Dermis microvascular lymphatic vessel endothelial cell (primary cell): ENCODE measurements at places on chromosomes 16 and 17.

GRCh38 chr16:70730031-70730430 lies 44.2 kb upstream of the MTSS2 start:
- DNase-seq, result no peak

DNA sequence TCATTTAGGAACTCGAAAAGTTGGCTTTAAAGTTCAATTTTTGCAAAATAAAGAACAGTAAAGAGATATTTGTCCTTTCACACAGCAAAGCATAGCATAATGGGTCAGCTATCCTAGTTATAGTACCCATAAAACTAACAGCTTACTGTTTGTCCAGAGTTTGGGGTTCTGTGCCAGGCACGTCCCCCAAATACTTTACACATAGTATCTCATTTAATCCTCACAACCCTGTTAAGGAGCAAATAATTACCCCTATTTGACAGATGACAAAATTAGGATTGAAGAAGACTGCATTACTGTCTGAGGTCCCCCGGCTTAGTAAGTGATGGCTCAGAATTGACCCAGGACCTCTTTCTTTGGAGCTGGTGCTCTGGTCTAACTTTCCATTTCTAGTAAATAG lies 52.6 kb downstream of the MYO1D start:
- no peak for DNase-seq

GRCh38 chr16:4682616-4683254 lies 10.6 kb upstream of the NUDT16L1 start:
- DNase-seq, result peak; percentile 28

GRCh38 chr16:84055801-84056634 lies 13.4 kb upstream of the SLC38A8 start:
- no peak for DNase-seq

DNA sequence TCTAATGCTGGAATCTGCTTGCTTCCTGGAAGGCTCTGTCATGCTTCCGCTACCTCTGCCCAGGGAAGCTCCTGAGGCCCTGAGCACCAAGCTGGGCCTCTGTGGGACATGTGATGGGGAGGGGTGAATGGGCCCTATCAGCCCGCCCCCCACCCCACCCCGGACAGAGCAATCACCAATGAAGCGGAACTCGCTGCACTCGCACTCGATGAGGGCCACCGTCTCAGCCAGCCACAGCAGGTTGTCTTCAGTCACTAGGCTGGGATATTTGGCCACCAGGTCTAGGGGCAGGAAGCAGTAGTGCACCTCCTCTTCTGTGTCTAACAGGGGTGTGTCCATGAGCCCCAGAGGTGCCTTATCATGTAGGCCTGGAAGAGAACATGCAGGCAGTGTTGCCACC lies 23.6 kb downstream of the KCTD19 start:
- no peak for DNase-seq

- no peak for DNase-seq
Measured at GRCh38 chr17:57419940-57420550, 163.7 kb downstream of the MSI2 start.

DNA sequence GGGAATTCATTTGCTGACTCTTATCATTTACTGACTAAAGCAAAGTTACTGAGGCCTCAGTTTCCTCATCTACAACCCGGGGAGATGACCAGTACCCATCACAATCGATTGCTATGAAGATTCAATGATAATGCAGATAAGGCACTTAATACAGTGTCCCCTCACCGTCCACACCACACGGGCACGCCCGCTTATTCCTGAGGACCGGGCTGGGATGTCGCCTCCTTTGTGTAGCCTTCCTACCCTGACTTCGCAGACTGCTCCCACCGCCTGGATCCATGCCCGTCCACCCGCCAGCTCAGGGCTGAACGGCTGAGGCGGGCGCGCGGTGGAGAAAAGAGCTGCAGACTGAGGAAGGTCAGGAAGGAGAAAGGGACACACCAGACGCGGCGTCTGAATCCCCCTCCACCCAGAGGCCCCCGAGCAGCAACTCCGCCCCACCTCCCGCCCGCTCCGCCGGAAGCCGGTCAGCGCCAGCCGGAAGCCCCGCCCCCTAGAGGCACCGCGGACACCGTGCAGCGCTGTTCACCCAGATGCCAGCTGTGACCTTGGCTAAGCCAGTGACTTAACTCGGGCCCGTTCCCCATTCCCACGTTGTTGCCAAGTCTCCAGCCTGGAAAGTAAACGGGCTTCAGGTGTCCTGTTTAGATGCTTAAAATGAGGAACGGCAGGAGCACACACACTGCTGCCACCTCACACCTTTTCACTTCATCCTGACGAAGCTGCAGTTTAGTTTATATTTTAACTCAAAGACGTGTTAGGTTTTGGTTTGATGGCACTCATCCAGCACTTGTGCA lies at the start of gene KRABD2:
TSS of gene KRABD2 (minus strand) at position 434 of the 797 bp plus-strand sequence.
- peak; percentile 60 for DNase-seq

- DNase-seq, result no peak
Measured at GRCh38 chr16:1537763-1538289, 4.4 kb downstream of the TMEM204 start.

DNA sequence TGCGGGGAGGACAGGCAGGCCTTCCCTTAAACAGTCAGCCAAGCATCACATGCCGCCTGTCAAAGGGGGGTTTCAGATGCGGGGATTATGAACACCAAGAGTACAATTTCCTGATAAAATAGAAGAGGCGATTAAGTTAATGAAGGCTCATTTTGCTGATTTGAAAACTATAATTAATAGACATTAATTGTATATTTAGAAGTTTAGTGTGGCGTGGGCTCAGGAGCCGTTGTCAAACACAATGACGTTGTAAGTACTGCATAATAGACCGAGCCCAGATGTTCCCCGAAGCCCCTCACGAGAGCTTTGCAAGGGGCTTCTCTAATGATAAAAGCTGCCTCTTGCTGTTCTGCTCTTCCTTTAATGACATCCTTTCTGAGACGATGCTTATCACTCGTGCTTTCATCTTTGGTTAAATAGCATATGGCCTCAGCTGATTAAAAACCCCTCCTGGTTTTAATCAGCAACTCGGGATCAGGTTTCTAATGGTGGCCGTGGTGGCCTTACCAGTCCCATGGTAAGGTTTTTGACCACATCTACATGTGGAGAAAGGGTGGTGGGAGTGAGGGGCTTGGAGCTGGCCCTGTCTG lies 28.2 kb downstream of the SNX20 start:
- no peak for DNase-seq

GRCh38 chr17:17120701-17121100 lies 78.4 kb downstream of the MPRIP start:
- no peak for DNase-seq

GRCh38 chr16:84761448-84762368 lies 58.1 kb upstream of the CRISPLD2 start:
- DNase-seq, result no peak

DNA sequence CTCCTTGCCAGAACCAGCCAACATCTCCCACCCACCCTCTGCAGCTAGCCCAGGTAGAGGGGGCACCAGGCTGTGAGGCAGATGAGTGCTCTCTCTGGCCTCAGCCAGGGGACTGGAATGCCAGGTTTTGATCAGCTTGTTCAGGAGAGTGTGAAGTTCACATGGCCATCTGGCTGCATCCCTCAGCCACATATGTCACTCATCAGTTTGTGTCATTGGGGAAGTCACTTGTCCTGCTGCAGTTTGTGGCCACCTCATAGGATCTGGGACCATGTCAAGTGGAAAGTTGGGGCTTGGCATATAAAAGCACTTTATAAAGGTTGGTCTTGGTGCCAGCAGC lies 147.6 kb downstream of the SOCS1 start:
- DNase-seq, result no peak

DNA sequence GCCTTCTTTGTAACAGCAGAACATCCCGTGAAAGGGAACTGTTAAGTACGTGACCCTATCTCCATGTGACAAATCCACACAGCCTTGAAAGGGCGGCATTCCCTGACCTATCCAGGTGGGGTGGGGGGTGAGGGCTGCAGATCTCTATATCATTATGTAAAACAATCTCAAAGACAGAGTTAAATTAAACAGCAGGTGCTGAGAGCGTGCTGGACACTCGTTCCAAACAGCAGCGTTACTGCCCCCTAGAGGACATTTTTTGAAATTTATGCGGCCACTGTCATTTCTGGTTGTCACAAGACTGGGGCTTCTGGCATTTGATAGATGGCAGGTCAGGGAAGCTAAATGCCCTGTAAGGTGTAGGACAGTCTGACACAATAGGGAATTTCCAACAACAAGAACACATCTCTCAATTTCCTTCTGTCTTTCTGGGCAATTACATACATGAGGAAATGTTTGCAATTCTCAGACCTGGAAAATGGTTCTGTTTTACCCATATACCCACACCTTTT lies 6.7 kb upstream of the SLC25A39 start:
- DNase-seq, result peak; percentile 81

DNA sequence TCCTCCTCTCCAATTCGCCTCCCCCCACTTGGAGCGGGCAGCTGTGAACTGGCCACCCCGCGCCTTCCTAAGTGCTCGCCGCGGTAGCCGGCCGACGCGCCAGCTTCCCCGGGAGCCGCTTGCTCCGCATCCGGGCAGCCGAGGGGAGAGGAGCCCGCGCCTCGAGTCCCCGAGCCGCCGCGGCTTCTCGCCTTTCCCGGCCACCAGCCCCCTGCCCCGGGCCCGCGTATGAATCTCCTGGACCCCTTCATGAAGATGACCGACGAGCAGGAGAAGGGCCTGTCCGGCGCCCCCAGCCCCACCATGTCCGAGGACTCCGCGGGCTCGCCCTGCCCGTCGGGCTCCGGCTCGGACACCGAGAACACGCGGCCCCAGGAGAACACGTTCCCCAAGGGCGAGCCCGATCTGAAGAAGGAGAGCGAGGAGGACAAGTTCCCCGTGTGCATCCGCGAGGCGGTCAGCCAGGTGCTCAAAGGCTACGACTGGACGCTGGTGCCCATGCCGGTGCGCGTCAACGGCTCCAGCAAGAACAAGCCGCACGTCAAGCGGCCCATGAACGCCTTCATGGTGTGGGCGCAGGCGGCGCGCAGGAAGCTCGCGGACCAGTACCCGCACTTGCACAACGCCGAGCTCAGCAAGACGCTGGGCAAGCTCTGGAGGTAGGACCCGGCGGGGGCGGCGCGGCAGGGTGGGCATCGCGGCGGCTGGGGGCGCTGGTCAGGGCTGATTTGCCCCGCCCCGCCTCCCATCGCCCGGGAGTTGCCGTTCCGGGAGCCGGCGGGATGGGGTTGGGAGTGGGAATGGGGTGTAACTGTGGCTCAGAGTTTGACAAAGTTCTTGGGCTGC lies 567 bp downstream of the SOX9 start:
- DNase-seq, result no peak

DNA sequence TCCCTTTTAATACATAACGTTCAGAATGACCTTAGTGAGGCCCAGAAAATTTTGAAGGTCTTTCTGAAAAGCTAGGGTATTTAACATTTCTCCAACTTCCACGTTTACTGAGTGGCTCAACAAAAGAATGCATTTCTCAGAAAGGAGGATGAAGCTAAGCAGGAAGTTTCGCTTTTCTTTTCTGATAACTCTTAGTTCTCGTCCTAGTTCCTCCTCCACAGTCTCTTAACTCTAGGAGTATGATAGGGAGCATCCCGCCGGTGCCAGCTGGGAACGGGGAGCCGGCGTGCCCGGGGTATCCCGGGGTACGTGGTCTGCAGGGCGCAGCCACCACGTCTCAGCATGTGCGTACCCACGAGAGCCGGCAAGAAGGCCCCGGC lies 363 bp downstream of the KARS1 start:
- no peak for DNase-seq

DNA sequence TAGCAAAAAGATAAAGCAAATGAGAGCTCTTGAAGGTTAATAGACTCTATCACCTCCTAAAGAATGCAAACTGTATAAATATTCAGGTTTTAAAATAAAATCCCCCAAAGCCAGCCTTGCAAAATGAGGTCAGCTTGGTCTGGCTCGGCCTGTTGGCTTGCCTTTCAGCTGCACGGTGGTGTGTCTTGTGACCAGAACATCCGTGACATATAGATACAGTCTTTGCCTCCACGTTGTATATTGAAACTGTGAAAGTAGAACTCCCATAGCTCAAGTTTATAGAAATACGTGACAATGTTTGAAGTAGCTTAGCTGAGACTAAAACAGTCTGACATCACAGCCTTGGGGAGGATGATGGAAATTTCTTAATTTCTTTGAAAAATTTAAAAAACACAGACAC lies 236.6 kb upstream of the MYOCD start:
- no peak for DNase-seq

DNA sequence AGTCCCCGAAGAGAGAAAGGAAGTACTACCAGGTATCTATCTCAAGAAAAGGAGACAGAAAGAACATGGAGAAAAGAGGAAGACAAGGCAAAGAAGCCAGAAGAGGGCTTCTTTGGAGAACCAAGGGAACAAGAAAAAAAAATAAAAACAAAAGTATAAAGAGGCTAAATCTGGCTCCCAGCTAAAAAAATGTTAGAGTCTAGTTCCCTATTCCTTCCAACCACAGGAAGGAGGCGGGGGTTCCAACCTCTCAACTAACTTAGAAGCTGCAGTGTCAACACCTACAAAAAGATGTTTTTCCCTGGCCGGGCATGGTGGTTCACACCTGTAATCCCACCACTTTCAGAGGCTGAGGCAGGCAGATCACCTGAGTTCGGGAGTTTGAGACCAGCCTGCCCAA lies 13.4 kb downstream of the UTP6 start:
- DNase-seq, result no peak

- no peak for DNase-seq
Measured at GRCh38 chr16:66457888-66458287, 30.8 kb downstream of the BEAN1 start.

GRCh38 chr16:22861580-22861979 lies 47.6 kb downstream of the HS3ST2 start:
- DNase-seq, result no peak

GRCh38 chr17:3845291-3845620 lies 790 bp downstream of the NCBP3 start:
- peak; percentile 17 for DNase-seq

DNA sequence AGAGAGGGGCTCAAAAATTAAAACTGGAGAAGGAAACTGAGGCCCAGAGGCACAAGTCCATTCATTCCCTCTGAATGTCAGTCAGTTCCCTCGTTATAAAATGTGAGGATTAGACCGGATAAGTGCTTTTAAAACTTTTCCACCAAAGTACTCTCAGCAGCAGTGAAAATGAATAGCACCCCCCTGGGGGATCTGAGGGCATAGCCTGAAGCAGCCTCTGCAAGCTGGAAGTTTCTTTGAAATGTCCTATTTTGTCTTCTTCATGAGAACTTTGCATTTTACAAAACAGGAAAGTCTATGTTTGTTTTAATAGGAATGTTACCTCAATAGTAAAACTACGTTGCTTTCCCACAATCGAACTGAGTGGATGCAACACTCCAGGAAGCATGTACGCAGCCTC lies 273.0 kb downstream of the CEP112 start:
- DNase-seq, result peak; percentile 11

DNA sequence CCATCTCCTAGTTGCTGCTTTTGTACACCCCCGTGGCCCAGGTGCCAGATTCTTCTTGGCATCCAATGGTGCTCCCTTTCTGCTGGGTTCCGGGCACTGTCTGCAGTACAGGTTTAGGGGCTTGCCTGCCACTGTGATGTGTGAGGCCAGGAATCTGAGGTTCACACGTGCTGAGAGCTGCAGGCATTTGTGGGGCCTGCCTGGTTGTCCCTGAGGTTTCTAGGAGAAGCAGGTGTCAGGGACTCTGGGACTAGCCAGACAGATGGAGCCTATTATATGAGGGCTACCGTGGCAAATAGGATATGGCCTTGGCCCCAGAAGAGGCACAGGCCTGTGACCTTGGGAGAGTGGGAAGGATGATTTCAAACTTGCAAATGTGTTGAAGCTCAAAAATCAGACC lies 29.3 kb downstream of the NDEL1 start:
- DNase-seq, result no peak
